ENCODE measurements at places on chromosomes 13 and 19.

GRCh38 chr13:98485561-98485960 is 91.3 kb downstream of the STK24 start:
- DNase-seq = no peak

GRCh38 chr13:35603593-35604285 is 127.2 kb upstream of the MAB21L1 start:
- no peak for DNase-seq

DNA sequence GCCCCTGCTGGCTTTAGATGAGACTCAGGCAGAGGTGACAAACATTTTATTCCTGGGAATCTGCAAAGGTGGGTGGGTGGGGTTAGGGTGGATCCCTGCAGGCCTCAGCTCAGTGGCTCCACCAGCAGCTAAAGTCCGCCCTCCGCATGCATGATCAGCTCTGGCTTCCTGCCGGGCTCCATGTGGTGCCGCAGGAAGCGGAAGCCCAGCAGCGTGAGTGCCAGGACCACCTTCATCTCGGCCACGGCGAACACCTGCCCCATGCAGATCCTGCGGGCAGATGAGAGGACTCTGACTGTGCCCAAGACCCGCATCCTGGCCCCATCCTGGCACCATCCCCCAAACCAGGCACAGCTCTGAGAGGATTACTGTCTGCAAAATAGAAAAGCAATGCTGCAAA is 26.3 kb downstream of the CYP4F2 start:
- no peak for DNase-seq

GRCh38 chr19:3923096-3923758 is 9.6 kb upstream of the NMRK2 start:
- no peak for DNase-seq

GRCh38 chr19:47351548-47351947 is 2.4 kb downstream of the DHX34 start:
- DNase-seq = no peak

DNA sequence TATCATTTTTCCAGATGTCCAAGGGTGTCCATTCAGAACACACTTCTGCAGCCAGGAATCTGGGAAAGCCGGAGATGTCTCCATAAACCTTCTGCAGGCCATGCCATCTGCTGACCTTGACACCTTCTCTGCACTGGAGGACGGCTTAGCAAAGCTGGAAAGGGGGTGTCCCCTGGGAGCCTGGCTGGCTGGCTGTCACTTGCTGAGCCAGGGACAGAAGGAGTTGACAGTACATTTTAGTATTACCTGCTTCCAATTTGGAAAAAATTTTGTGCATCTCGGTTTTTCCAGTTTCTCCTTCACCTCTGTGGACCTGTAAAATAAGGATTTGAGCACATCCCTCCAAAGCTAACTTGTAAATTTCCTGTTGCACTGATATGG is 8.1 kb upstream of the CHST8 start:
- DNase-seq = no peak

DNA sequence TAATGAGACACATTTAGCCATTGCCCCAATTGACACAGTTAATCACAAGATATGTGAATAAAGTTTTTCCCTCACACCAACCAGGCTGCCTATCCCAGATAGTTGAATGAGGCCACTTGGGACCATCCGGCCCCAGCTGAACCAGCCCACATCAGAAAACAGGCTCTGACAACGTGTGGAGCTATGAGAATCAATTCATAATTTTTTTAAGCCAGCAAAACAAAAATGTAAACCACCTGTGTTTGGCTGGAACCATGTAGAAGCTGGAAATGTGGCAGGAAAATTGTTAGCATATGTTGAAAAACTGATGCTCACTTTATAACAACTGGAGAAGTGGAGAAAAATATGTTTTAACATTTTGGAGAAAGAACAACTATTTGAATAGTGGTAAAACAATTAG is 1161.3 kb downstream of the SLITRK1 start:
- DNase-seq = no peak

DNA sequence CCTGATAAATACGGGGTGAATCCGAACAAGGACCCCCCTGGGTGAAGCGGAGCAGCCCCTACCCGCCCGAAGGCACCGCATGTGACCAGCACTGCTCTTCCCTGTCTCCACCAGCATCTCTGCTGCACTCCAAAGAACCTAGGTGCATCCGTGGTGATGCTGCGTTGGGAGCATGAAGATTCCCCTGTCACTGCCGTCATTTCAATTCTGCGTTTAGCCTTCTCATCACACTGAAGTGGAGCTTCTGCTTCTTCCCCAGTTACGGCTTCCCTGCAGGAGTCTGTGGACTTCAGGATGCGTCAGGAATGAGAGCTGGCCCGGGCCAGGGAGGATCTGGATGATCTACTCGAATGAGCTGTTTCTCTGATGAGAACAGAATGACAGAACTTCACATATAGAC is 47.9 kb downstream of the SPACA7 start:
- DNase-seq = no peak

- DNase-seq = no peak
Measured at GRCh38 chr13:40483601-40484000, 182.8 kb downstream of the FOXO1 start.

DNA sequence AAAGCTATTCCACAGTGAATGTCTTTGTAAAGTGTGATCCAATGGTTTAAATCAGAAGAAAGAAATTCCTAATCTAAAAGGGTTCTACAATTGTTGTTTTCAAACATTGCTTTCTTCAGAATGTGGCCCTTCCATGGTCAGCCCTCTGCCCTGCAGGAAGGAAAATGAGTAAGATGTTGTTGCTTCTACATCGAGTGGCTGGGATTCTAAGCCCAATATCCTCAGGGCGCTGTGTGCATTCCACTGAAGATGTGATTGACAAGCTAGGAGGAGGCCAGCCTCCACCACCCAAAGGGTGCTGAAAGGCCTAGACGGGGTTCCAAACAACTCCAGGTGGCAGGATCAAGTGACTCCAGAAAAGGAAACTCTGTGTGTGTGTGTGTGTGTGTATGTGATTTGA is 316.9 kb upstream of the TSHZ3 start:
- no peak for DNase-seq

DNA sequence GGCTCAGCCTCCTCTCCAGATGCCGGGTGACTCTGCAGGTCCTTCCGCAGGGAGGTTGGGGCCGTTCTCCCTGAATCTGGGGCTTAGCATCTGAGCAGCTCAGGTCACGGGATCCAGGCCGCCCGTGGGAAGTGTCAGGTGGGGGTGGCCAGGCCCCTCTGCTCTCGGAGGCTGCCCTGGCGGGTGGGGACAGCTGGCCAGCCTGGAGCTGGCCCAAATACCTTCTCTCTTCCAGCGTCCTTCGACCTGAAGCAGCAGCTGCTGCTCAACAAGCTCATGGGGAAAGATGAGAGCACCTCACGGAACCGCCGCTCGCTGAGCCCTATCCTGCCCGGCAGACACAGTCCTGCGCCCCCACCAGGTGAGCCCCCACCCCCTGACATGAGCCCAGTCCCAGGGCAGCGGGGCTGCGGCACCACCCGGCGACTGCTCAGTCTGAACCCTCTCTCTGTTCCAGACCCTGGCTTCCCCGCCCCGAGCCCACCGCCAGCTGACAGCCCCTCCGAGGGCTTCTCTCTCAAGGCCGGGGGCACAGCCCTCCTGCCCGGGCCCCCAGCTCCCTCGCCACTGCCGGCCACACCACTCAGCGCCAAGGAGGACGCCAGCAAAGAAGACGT is 19.1 kb downstream of the PEX11G start:
- no peak for DNase-seq

DNA sequence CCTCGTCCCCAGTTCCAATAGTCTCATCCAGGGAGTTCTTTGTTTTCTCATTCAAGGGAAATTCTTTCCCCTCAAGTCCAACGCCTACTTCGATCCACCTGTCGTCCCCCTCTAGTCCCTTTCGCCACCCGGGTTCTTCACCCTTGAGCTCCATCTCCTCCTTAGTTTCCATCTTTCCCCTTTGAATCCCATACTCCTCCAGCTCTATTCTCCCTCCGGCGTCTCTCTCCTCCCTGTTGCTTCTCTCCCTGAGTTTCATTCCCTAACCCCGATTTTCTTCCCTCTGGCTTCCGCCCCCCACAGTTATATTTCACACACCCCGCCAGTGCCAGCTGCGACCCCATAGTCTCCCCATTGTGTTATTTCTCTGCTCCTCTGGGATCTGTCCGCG is 628 bp upstream of the SLC17A7 start:
- DNase-seq = no peak

DNA sequence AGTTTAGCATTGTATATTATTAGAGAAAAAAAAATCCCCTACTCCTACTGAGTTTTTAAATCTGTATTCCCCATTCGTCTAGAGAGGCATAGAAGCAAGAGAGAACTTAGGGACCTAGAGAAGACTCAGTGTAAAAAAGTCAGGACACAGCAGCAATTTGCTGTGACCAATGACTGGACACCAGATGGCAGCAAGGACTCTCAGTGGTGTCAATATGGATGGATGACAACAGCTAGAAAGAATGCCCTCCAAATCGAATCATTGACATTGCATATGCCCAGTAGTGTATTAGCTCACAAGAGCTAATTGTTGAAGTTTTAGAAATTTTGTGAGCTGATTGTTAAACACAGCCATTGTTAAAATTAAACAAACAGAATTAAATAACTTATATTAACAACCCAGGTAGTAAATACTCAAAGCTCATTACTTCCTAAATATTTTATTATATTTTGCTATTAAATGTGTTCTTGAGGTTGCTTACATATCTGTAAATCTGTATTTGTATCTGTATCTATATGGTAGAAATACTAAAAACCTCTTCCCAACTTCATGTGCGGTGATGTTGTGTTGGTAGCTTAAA is 43.9 kb downstream of the SIAH3 start:
- peak; percentile 28 for DNase-seq

GRCh38 chr13:43268632-43269031 is 245.2 kb downstream of the DNAJC15 start:
- DNase-seq = no peak

DNA sequence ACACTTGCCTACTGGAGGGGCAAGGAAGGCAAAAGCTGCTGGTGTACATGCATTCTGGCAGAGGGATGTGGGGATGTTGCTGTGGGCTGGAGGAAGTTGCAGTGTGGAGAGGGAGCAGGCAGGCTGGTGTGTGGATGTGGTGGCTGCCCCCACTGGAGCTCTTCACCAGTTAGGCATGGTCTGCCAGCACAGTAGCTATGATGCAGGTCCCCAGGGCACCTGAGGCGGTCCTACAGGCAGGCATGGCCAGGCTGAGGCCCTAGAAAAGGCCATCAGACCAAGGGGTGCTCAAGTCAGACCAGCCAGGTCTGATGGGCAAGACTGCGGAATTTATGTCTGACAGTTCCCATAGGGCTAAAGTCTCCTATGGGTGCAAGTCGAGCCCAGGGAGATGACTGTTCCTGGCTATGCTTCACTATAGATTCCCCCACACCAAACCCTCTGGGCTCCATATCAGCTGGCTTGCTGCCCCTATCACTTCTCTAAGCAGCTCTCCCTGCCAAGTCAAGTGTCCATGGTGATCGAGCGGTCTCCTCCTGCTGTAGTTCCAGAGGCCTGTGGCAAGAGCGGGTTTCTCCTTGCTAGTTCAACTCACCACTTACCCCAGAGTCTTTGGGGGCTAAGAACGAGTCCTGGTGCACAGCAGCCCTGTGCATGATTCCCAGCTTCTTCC is 473.1 kb downstream of the TDRD3 start:
- no peak for DNase-seq

- DNase-seq = no peak
Measured at GRCh38 chr19:49514151-49514550, 1.7 kb downstream of the FCGRT start.

- DNase-seq = no peak
Measured at GRCh38 chr19:892243-892893, 619 bp downstream of the MED16 start.

- no peak for DNase-seq
Measured at GRCh38 chr13:46542833-46543232, 10.1 kb upstream of the LRCH1 start.

- DNase-seq = no peak
Measured at GRCh38 chr13:84137292-84137691, 255.0 kb upstream of the SLITRK1 start.

GRCh38 chr13:64088491-64088890 is 2672.8 kb upstream of the PCDH20 start:
- no peak for DNase-seq

DNA sequence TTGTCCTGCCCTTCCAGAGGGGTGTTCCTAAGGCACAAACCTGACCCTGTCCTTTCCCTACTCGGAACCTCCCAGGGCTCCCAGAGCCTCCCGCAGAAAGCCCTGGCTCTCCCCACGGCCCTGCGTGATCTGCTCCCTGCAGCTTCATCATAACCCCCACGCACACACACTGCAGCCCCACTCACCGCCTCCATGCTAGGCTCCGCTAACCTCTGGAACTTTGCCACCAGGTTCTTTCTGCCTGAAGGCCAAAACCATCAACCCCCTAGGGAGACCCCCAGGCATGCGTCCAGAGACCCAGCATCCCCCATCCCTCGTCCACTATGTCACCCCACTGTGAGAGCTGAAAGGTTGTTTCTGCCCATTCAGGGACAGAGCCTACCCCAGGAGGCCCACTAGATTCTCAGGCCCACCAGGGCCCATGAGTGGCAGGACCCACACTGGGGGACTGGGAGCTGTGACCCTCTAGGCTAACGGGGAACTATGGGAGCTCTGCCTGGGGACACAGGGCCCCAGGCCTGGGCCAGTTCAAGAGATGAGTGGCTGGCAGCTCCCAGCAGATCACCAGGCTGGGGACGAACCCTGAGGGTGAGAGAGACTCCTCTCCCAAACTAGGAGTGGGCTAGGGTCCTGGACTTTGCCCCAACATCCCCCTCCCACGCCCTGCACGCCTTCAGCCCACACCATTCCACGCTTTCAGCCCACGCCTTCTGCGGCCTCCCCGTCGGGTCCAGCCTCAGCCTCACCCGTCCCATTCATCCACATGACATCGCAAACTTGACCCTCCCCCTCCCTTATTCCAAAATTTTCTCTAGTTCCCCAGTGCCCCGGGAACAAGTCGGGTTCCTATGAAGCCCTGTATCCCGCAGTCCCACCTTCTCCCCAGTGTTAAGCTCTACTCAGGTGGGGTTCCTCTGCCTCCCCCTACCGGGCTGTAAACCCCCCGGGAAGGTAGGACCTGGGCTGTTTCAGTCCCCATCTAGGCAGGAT is 33.2 kb upstream of the PNMA8B start:
- DNase-seq = no peak

DNA sequence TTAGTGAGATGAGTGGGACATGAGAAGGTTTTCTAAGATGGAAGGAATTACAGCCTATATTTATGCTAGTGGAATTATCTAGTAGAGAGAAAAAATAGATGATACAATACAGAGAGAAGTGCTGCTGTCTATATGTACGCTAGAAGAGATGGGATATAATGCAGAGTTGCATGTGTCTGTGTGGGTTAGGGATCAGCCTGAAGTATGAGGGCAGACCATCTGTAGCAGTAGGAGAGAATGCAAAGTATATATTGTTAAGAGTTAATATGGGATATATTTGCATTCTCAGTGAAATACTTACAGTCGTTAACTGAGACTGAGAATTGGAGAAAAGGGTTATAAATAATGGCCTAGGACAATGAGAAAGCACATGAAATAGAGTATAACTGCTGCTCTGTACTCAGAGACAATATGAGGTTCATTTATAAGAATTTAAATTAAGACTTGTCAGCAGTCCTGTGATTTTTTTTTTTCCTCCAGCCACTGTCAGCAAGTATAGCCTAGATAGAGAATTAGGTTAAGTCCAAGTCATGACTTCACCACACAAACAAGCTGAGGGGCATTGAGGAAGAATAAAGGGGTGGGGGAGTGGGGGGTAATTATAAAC is 77.8 kb downstream of the SLITRK1 start:
- DNase-seq = no peak
